ENCODE measurements at places on chromosomes 4 and X.

DNA sequence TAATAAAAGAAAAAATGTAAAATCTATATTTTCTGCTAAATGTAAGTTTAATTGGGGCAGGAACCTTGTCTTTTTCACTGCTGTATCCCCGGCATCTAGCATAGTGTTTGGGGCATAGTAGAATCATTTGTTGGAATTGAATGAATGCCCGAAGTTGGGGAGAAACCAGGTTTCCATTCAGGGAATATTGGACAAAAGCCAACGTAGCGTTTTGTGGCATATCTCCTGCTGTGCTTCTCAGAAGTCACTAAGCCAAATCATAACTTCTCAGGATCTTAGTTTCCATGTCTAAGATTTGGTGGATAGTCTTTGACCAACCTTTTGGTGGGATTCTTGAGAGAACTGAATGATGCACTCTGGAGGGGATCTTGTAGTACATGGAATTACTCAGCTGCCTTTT, 42.0 kb upstream of the PGRMC2 start:
- H3K36me3 ChIP-seq = peaks cover 11% of the 10 kb centered on the region
- H3K4me3 ChIP-seq = no peak overlapping the region
- no peak overlapping the region for H3K27ac ChIP-seq

GRCh38 chrX:38275615-38276014, 51.7 kb downstream of the RPGR start:
- H3K36me3 ChIP-seq = peaks cover 31% of the 10 kb centered on the region
- DNase-seq = no peak
- H3K4me1 ChIP-seq = no peaks in the 10 kb centered on the region
- no peak overlapping the region for H3K27ac ChIP-seq
- no peaks in the 10 kb centered on the region for H3K27me3 ChIP-seq

- no peak for DNase-seq
- no peaks in the 10 kb centered on the region for H3K27me3 ChIP-seq
- H3K27ac ChIP-seq = no peak overlapping the region
- H3K4me3 ChIP-seq = no peak overlapping the region
- H3K36me3 ChIP-seq = peaks cover 2% of the 10 kb centered on the region
Measured at GRCh38 chrX:124269881-124270280, 62.6 kb upstream of the TEX13D start.

DNA sequence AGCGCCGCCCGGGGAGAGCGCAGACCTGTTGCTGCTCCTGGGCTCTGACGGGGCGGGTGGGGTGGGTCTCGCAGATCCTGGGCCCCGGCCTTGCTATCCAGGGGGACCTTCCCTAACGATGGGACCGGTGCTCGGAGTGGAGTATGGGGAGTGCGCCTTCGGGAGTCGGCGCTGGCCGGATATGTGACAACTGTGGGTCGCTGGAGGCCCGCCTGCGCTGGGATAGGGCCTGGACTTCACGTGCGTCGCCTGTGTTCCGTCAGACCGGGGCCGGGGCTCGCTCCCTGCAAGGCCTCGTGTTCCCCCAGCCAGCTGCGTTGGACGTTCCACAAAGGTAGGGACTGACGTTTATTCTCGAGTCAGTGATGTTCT, 1.3 kb downstream of the TBL1X start:
- DNase-seq = peak; percentile 11
- H3K4me3 ChIP-seq = peak overlapping the region; percentile 90
- H3K27me3 ChIP-seq = no peaks in the 10 kb centered on the region
- H3K36me3 ChIP-seq = peaks cover 1% of the 10 kb centered on the region
- peaks cover 16% of the 10 kb centered on the region for H3K4me1 ChIP-seq
- H3K27ac ChIP-seq = peak overlapping the region; percentile 72

- no peak overlapping the region for H3K27ac ChIP-seq
- no peaks in the 10 kb centered on the region for H3K4me1 ChIP-seq
- no peak overlapping the region for H3K4me3 ChIP-seq
- no peaks in the 10 kb centered on the region for H3K36me3 ChIP-seq
- no peaks in the 10 kb centered on the region for H3K27me3 ChIP-seq
Measured at GRCh38 chr4:11028334-11028733, 343.8 kb upstream of the CLNK start.

DNA sequence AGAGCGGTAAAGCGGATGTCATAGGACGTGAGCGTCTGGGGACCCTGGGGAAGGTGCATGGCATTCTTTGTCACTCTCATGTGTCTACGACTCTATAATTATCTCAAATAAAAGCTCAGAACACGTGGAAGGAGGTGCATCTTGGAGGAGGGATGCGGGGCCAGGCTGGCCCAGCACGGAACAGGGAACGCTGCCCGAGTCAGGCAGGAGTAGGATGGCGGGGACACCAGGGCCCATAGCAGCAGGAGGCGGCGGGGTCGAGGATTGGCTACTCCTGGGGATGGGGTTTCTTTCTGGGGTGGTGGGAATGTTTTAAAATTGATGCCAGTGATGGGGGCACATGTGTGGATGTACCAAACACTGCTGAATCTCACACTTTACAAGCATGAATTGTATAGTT, 5.4 kb upstream of the HTRA3 start:
- peaks cover 20% of the 10 kb centered on the region for H3K27me3 ChIP-seq
- H3K4me1 ChIP-seq = no peaks in the 10 kb centered on the region
- H3K27ac ChIP-seq = no peak overlapping the region
- DNase-seq = no peak
- H3K4me3 ChIP-seq = no peak overlapping the region
- H3K36me3 ChIP-seq = no peaks in the 10 kb centered on the region
